Motor neuron (in vitro differentiated cells): ENCODE measurements at places on chromosomes 4 and X. TPM values are rescaled to one million over a fixed set of nuclear protein-coding genes. Genes with fewer than 3 reads are reported as not detected.

The MAGEH1 gene
- total RNA-seq = 10.8 and 29.3 TPM in 2 replicates

The FIP1L1 gene
- 59.2 and 64.2 TPM in 2 replicates for total RNA-seq

The C4orf51 gene
- total RNA-seq = not detected in 2 replicates

The MAOA gene
- total RNA-seq = 12.2 and 12.9 TPM in 2 replicates

The STS gene
- total RNA-seq = 14.9 and 25.6 TPM in 2 replicates

The KIAA1210 gene
- 0.05 TPM in 1 of 2 replicates, not detected in the other for total RNA-seq

GRCh38 chr4:4838936-4839810 is 20.3 kb upstream of the MSX1 start:
- peak; percentile 39 for ATAC-seq

GRCh38 chr4:3263876-3264193 is 14.9 kb downstream of the MSANTD1 start:
- ATAC-seq = no peak

GRCh38 chrX:153766098-153766817 is 2.2 kb downstream of the PLXNB3 start:
- peak; percentile 90 for ATAC-seq

DNA sequence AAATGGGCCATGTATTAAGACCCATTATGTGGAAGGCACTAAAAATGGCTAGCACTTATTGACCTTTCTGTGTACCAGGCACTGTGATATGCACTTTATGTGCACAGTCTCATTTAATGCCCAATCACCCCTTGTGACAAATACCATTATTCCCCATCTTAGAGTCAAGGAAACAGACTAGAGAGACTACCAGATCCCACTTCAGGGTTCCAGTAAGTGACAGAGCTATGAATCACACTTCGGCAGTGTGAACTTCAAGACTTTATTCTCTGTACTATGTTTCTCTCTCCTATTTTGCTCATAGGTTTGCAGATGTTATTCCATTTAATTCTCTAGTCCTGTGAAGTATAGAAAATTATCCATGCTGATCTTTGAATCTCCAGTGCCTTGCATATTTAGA is 107.0 kb downstream of the NFKB1 start:
- ATAC-seq = no peak

GRCh38 chr4:168550064-168550766 is 53.4 kb downstream of the PALLD start:
- no peak for ATAC-seq

DNA sequence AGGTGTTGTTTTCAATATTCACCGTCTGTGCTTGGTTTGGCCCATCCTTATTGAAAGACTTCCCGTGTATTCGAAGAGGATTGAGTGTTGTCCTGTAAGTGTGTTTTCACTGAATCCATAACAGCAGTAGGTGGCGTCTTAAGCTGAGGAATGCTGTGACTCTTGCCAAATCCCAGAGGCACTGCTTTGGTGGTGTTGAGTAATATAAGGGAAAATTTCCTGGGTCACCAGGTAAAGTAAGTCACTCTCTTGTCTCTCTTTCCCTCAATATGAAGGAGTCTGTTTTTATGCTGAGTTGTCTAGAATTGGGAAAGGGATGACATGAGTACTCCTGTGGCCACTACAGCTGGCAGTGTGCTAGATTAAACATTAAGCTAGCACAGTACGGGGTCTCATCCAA is 146.7 kb upstream of the ZXDB start:
- no peak for ATAC-seq

DNA sequence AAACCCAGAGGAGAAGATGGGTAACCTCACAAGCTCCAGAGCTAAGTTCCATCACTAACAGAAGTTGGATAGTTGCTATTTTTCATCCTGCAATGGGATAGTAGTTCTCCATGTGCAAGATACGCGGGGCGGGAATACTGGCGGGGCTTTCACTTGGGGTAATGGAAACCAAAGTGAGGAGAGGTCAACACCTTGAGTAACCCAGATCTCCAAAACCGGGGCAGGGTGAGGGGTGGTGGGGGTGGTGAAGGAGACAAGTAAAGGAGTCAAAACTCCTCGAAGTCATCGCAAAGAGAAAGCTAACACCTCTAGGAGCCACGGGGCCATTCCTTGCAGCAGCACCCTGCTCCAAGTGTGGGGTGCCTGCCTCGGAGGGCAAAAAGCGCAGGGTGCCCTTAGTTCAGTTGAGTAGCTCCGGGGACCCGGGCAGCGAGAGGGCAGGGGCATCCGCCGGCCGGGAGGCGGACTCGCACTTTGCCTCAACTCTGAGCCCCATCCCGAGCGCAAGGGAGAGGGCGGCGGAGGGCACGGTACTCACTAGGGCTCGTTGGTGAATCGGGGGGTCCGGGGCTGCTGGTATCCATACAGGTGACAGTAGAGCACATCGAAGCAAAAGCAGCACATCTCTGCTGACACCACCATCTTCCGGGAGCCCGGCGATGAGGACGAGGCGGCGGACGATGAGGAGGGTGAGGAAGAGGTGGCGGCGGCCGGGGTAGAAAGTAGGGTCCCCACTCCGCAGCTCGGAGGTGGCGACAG is 645 bp downstream of the AMMECR1 start:
- ATAC-seq = peak; percentile 31

GRCh38 chr4:83283181-83283580 is 1.4 kb downstream of the COQ2 start:
- ATAC-seq = no peak

DNA sequence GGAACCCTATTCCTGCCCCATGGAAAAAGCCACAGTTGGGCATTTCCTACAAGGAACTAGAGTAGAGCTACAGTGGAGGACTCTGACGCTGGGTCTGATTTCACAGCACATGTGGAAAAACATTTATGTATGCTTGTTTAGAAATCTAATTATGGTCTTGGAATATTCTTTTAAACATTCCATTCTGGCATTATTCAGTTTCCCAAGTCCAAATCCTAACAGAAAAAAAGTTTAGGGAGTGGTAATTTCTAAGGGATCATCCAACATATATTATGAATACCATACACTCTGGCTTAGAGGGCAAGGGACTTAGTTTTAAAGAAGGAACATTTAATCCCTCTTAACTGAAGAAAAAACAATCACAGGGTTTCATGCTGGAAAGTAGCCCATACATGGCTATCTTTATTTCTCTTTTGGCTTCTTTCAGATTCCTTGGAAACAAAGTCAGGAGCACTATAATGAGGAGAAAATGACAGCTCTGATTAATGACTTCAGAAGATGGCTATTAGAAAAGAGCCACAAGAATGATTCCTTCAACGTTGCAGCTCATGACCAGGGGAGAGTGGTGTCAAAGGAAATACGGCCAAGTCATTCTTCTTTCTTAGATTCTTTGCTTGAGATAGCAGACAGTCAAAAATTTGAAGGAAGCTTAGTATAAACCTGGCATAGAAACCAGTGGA is 56.1 kb downstream of the CNGA2 start:
- ATAC-seq = peak; percentile 87

GRCh38 chr4:75189711-75190335 is 256.9 kb downstream of the PARM1 start:
- ATAC-seq = peak; percentile 79

- no peak for ATAC-seq
These were observed 810 bp upstream of the SOX3 start for GRCh38 chrX:140505421-140506337.

GRCh38 chrX:22278375-22278774 is 5.7 kb downstream of the CBLL2 start:
- ATAC-seq = no peak
